HT1080 (cell line): ENCODE measurements at places on chromosomes 3 and 15. TPM values are rescaled to one million over a fixed set of nuclear protein-coding genes. Genes with fewer than 3 reads are reported as not detected.

DNA sequence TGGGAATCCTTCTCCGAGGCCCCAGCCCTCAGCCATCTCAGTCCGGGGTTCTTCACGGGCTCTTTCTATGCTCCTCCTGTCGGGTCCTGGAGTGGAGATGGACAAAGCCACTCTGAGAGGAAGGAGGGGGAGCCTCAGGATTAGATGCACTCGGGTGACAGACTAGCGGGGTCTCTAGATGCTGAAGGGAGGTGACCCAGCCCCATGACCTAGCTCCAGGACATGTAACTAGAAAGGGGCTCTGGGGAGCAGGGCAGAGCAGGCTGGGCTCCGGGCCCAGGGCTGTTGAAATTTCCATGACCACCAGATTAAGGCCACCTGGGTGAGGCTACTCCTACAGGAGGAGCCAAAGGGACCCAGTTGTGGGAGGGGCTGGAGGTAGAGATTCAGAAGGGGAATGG lies 14.8 kb upstream of the SKIC8 start:
- no peak for DNase-seq

The C15orf61 gene
- total RNA-seq = 5.4 and 11.9 TPM in 2 replicates

The AGBL1 gene
- 0.03 TPM in 1 of 2 replicates, not detected in the other for total RNA-seq

The CYP8B1 gene
- total RNA-seq = not detected in 2 replicates

- no peak for DNase-seq
These were observed 12.0 kb upstream of the PAQR9 start for GRCh38 chr3:142975316-142975995.

The CKMT1B gene
- 0.20 and 0.27 TPM in 2 replicates for total RNA-seq

GRCh38 chr3:143307613-143308183 lies 188.1 kb downstream of the CHST2 start:
- peak; percentile 79 for DNase-seq

- no peak for DNase-seq
These were observed 21.8 kb downstream of the GREM1 start for GRCh38 chr15:32739522-32740063.

- no peak for DNase-seq
These were observed 199.3 kb upstream of the TBC1D5 start for GRCh38 chr3:17941766-17942165.

DNA sequence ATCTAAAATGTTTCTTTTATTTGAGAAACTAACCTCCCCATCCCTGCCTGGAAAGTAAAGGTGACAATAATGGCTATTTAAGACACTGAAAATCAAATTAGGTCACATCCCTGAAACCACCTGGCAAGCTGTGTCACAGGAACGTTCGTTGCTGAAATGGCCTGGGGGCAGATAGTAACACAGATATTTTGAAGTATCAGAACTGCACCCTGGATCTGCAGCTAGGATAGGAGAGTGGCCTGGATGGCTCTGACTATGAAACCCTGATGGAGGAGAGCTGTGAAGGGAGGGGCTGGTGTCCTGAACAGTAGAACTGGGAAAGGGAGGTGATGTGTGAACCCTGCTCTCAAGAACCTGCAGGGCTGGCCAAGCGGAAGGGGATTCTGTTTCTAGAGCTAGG lies 648.3 kb upstream of the CFAP20DC start:
- no peak for DNase-seq

The LNP1 gene
- total RNA-seq = 5.2 and 6.7 TPM in 2 replicates

GRCh38 chr15:76928201-76928600 lies 3.3 kb upstream of the RCN2 start:
- no peak for DNase-seq

- no peak for DNase-seq
These were observed 25.7 kb downstream of the GJD2 start for GRCh38 chr15:34729056-34729455.

DNA sequence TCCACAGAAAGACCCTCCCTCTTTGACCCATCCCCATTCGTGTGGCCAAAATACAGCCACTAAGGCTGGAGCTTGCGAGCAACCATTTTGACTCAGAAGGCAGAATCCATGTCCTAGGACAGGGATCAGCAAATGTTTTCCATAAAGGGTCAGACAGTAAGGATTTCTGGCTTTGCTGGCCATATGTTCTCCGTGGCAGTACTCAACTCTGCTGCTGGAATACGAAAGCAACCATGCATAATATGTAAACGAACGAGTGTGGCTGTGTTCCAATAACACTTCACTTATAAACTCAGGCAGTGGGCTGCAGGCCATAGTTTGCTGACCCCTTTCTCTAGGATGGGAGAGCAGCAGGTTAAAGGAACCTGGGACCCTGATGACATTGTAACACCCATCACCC lies 77.6 kb upstream of the WNT5A start:
- no peak for DNase-seq

DNA sequence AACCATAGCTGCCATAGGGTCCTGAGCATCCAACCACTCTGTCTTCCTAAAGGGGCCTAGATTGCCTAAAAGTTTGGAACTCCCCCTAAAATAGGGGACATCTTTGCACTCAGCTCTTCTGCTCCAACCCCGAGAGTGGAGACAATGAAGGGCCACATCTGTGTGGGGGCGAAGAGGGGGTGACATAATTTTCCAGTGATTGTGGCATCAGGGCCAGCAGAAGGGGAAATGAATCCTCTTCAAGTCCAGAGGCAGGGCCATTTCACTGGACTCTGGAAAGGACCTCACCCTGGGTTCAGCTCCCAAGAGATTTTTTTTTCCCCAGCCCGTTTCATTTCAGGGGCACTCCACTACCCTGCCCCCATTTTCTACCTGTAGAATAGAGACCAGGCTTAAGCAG lies 4.6 kb upstream of the ANKRD63 start:
- DNase-seq = no peak

DNA sequence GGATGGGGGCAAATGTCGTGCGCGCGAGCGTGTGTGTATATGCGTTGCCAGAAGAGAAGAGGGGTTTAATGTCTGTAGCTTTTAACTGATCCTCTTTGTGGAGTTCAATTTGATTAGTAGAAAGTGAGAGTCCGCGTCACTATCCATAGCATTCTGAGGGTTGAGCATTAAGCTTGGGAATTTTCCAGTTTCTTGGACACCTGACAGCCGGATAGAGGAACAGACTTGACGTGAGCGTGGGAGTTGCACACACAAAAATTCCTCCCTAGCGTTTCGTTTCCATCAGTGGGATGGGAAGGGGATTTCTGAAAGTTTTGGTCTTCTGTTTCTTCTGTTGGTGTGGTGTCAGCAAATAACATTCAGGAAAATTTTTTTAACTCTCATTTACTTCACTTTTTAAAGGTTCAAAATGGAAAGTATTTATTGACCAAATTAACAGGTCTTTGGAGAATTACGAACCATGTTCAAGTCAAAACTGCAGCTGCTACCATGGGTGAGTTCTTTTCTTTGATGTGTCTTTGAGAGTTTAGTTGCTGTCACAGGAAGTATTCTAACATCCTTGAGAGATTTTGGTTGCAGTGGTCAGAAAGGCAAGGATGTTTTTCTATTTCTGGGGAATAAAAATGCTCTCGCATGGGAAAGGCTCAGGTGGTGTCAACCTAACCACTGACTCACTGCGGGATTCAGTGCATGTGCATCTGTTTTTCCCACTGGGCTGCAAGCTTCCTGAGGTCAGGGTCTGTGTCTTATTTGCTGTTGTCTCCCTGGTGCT lies 841 bp downstream of the POGLUT1 start:
- peak; percentile 38 for DNase-seq

DNA sequence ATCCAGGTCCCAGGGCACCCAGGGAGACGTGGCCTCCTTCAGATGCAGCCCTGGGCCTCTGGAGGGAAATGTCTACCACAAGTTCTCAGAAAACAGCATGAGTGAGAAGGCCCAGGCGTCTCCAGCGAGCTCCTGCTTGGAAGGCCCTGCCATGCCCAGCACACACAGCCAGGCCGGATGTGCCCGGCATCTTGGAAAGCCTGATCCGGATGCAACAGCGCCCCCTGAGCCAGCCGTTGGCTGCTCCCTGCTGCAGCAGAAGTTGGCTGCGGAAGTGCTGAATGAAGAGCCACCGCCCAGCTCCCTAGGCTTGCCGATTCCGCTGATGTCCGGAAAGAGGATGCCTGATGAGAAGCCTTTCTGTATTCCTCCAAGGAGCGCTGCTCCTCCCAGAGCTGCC lies 856 bp downstream of the NPAP1 start:
- peak; percentile 13 for DNase-seq

- DNase-seq = no peak
These were observed 40.2 kb downstream of the GPR156 start for GRCh38 chr3:120244834-120245225.

DNA sequence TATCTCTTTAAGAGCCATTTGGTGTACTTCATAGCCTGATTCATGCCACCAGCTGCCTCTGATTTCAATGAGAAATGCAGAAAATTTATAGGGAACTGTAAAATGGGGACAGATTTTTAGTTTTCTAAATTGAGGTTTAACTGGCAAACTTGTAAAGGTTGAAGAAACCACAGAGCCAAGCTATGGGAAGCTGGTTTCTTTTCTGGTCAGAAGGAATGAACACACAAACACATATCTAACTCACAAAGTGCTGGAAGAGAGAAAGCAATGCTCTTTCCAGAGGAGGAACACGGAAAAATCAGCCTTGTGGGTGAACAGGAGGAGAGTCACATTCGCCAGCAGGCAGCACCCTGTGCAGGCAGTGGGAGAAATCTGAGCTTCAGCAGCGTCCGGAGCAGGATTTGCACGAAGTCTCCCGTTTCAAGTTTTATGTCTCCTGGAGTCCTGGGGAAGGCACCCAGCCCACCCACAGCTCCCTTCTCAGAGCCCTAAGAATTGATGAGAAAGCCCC lies 481 bp downstream of the MASP1 start:
- no peak for DNase-seq

The SYNPR gene
- not detected in 2 replicates for total RNA-seq
